ENCODE measurements at places on chromosomes 11 and 22.

DNA sequence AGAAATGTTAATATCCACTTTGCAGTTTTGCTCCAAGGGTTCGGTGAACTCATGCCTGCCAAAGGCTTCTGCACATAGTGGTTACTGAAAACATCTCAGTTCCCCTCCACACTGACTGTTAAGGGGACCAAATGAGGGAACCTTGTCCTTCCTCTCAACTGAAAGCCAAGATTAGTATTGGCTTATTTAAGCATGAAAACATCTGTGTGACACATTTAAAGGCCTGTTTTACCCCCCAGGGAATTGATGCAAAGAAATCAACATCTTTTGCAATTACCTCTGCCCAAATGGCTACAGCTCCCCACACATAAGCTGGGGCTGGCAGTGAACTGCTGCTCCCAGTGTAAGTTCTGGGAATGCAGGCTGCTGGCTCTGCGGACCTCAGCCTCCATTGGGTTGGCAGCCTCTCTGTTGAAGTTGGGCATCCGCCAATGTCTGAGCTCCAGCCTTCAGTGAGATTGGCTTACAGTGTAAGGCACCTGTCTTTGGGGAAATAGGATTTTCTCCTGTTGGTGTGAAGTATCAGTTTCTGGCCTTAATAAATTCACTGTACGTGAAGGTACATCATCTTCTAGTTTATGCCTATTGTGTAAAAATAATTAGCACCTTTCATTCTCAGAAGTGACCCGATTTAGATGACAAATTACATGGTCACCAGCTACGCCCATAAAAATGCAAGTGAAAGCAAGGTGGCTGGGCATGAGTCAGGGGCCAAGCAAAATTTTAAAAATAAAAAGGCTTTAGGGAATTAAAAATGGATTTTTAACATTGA, 213.4 kb upstream of the SYN3 start:
- no peak for DNase-seq

DNA sequence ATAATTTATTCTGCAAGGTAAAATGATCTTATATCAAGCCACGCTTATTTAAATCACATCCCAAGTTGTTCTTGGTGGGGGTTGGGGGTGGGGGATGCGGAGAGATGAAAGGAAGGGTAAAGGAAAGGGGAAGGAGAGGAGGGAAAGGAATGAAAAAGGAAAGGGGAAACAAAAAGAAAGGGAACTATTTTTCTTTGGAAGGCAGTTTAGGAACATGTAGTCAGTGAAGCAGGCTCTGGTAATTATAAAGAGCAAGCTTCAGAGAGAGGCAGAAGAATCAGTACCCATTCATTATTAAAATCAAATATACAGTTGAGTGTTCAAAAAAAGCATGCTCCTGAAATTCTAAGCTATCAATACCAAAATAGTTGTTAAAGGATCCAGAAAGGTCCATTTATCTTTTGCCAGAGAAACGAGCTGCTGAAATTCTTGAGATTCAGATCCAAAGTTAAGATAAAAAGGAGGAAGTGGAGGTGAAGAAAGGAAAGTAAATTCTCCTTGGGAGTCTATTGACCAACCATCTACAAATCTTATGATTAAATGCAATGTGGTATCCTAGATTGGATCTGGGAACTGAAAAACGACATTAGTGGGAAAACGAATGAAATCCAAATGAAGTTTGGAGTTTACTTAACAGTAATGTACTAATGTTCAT, 107.4 kb downstream of the SGSM3 start:
- DNase-seq, result no peak

- no peak for DNase-seq
These were observed 91.7 kb upstream of the SHISAL1 start for GRCh38 chr22:44404341-44405020.

GRCh38 chr11:57599381-57599780, 1.9 kb downstream of the SERPING1 start:
- DNase-seq, result no peak

DNA sequence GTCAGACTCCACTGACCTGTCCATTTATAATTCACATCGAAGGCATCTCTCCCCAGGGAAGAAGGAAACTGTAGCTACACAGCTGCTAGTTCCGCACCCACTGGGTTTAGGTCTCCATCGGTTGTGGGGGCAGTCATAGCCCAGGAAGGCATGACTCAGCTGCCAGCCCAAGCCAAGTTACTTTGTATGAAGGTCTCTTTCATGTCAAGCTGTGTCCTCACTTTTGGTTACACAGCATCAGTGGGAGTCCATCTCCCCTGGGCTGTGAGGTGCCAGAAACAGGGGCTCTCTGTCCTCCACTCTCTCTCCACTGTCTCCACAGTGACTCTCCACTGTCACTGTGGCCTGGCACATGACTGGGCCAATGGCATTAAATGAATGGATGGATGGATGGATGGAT, 585.2 kb downstream of the BRD1 start:
- no peak for DNase-seq

DNA sequence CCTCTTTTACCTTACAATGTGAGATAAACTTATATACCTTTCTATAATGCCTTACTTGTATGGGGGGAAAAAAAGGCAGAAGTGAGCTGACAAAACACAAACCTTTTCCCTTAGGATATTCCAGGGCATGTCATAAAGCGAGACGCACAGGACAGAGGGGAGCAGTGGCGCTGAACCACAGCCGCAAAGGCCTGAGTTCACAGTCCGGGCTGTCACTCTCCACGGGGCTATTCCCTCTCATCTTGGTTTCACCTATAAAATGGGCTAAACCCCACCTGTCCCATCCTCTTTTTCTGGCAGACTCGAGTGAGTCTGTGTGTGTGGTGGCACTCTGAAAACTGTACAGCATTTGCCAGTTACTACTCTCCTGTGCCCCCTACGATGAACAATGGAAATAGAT, 14.4 kb upstream of the FXYD2 start:
- DNase-seq, result no peak

GRCh38 chr11:134669796-134670195, 257.8 kb upstream of the B3GAT1 start:
- DNase-seq, result no peak

Measured in activated gamma-delta T cell treated with anti-CD3 and anti-CD28 coated beads, Interleukin-2, amount 50 U/mL, for 16 hours (primary cell).